NCI-H1436 (cell line): ENCODE measurements at places on chromosomes 6 and 20.

- no peak for DNase-seq
Observed at GRCh38 chr6:37429352-37429750, 3.7 kb upstream of the CMTR1 start.

GRCh38 chr6:144069506-144069905 lies 25.9 kb downstream of the SF3B5 start:
- no peak for DNase-seq

GRCh38 chr20:50373674-50374286 lies 136.4 kb upstream of the PTPN1 start:
- DNase-seq = no peak

DNA sequence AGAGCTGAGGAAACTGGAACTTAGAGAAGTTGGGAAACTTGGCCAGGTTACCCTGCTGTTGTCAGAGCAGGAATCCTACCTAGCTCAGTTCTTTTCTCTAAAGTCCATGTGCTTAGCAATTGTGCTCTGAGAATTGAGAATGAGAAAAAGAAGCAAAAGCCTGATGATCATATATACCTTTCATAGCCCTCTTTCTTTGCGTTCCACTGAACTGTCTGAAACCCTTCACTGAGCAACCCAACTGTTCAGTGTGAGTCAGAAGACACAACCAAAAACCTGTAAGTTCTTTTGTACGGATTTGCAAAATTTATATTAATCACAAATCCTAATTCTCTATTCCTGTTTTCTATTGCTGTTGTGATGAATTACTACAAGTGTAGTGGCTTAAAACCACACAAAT lies 80.6 kb downstream of the PHF3 start:
- DNase-seq = no peak

GRCh38 chr6:158488065-158488464 lies 71.8 kb upstream of the TMEM181 start:
- no peak for DNase-seq

DNA sequence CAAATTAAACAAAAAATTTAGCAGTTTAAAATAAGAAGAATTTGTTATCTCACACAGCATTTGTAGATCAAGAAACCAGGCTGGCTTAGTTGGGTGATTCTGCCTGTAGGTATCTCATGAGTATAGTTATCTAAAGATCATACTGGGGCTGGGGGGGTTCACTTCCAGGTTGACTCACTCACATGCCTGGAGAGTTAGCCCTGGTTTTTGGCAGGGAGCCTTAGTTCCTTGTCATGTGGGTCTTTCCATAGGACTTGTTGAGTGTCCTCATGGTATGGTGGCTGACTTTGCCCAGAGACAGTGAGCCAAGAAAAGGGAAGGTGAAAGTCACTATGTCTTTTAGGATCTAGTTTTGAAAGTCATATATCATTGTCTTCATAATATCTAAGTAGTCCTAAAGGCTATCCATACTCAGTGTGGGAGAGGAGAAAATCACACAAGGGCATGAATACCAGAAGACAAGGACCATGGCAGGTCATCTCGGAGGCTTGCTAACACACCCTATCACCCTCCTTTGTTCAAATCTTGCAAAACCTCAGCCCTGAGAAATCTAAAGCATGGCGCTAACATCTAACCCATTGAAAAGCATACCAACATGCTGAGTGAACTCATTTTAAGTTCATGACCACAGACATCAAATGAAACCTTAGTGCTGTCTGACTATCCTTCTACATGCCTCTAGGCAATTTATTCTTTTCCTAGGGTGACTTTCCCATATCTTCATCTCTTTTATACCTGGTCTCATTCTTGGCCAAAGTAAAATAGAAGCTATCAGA lies 39.2 kb downstream of the CYP24A1 start:
- DNase-seq = no peak

DNA sequence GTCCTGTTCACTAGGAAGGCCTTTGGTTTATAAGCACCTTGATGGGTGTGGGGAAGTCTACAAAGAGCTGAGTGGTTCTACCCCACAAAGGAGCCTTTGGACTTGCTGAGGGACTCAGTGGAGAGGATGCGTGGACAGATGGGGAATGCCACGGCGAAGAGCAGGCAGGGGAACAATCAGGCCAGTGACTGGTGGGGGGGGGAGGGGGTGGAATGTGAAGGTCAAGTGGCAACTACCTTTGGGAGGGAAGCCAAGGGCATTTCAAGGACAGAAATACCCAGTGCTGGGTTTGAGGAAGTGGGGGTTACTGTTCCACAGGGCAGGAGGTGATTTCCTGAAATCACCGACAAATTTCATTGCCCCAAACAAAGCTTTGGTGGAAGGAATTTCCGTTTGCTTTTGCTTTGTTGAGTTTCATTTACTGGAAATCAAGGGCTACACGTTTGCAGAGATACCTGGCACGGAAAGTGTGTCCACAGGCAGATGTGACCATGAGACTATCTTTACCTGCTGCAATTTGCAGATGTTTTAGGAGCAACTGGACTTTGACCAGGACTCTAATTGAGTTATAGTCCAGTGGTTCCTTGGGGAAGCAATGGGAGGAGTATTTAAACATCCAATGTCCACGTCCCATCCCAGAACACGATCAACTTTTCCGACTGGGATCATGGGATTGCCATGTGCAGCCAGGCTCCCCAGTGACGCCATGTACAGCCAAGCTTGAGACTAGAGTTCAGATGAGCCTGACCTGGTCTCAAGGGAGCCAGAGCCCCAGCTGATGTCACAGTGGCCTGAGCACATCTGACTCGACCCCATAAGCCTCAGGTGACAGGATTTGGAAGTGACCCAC lies 8.0 kb downstream of the CST3 start:
- DNase-seq = no peak
